ENCODE measurements at places on chromosomes 7 and 10. TPM values are rescaled to one million over a fixed set of nuclear protein-coding genes. Genes with fewer than 3 reads are reported as not detected.

Gene COL13A1
- total RNA-seq, result 19.5 TPM

Gene EPO
- not detected for total RNA-seq

Gene HOXA5
- total RNA-seq, result 22.6 TPM

Gene FBXO24
- not detected for total RNA-seq

DNA sequence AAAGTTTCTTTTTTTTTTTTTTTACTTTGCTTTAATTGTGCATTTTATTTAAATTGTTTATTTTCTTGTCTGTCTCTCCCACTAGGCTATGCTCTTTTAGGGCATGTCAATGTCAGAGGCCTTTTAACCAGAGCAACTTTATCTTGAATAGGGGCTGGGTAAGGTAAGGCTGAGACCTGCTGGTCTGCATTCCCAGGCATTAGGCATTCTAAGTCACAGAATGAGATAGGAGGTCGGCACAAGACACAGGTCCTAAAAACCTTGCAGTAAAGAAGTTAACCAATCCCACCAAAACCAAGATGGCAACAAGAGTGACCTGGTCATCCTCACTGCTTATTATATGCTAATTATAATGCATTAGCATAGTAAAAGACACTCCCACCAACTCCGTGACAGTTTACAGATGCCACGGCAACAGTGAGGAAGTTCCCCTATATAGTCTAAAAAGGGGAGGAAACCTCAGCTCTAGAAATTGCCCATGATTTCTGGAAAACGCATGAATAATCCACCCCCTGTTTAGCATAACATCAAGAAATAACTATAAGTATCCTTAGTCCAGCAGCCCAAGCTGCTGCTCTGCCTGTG, 47.0 kb upstream of the FRMD4A start:
- no peak for DNase-seq

DNA sequence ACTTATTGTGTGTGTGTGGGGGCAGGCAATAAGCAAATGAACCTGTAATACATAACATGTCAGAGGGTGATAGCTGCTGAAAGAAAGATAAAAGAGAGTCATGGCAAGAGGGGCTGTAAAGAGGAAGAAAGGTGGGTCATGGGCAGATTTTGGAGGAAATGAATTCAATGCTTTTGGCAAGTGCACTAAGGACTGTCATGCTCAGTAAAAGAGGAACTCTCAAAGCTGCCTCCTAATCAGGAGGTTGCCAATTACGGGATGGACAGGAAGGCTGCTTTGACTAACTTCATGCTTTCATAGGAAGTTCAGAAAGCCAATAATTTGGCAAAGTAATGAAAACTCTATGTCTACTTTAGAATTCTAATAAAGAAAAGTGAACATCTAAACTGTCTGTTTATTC, 401.2 kb downstream of the SH2D4B start:
- DNase-seq, result no peak

GRCh38 chr10:2619916-2620315, 447.4 kb upstream of the PFKP start:
- peak; percentile 64 for DNase-seq

- DNase-seq, result peak; percentile 60
Observed at GRCh38 chr10:96501985-96502384, 11.7 kb downstream of the TLL2 start.

All from Daoy (cell line).